ENCODE measurements at places on chromosomes 4 and X.

- no peak for DNase-seq
Observed at GRCh38 chrX:129233786-129234185, 289.5 kb downstream of the SMARCA1 start.

DNA sequence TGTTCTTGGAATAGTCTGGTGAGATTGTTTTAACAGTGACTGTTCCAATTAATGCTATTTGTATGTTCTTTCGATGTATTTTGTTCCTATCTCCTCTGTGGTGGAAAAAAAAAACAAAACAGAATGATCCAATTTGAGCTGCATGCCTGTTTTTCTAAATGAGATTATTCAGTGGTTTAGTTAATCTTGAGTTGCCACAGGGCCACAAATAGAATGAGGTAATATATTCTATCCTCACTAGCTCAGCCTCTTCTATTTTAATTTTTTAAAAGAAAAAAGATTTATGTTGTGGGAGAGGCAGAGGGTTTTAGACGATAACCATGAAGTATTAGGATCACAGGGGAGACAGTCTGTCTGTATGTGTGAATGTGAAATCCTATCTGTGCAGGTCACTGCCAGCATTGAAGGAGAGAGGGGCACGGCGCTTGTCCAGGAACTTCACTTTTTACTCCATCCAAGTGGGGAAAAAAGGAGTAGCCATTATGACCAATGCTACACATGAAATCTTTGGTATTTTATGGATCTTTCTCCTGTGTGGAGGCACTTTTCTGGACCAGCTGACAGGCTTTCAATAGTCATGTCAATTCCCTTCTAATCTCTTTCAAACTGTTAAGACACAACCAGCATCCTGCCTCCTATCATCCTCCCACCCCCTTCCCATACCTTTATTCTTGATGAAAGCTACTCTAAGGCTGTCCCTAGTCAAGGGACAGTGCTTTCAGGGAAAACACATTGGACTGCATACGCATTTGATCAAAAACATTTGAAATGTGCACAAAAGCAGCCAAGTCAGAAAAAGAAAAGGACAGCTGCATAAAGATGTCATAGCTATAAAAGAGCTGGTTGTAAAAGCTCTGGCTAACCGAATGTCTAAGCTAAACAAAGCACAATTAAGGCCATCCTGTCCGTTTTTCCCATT lies 1063.8 kb upstream of the INTU start:
- no peak for DNase-seq

- no peak for DNase-seq
Observed at GRCh38 chr4:78372355-78372988, 179.1 kb upstream of the ANXA3 start.

GRCh38 chrX:24396931-24397279 lies 36.5 kb downstream of the SUPT20HL1 start:
- DNase-seq: no peak

DNA sequence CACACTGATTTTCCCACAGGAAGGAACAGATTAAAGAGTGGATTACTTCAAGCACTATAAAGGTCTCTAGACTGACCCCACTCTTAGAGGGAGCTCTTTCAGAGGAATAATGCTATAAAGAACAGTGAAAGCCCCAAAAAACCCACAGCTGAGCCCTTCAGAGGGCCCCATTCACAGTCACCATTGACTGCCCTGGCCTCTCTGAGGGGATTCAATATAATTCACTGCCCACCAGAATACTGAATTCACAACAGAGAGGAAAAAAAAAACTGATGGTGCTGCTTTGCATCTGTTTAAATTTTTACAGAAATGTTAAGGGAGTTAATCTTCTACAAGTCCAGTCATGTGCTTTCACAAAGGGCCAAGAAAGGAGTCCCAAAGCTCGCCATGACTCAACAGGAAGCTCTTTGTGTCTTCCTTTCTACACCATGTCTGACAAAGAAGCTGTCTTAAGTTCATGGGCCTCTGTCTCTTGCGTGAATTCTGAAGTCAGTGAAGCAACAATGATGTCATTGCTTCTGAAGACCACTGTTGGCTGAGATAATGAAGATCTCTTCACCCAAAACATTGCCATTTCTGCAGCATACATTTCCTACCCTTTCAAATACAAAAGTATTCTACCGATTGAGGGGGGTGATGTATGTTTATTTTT lies 174.9 kb downstream of the ADAMTS3 start:
- no peak for DNase-seq

DNA sequence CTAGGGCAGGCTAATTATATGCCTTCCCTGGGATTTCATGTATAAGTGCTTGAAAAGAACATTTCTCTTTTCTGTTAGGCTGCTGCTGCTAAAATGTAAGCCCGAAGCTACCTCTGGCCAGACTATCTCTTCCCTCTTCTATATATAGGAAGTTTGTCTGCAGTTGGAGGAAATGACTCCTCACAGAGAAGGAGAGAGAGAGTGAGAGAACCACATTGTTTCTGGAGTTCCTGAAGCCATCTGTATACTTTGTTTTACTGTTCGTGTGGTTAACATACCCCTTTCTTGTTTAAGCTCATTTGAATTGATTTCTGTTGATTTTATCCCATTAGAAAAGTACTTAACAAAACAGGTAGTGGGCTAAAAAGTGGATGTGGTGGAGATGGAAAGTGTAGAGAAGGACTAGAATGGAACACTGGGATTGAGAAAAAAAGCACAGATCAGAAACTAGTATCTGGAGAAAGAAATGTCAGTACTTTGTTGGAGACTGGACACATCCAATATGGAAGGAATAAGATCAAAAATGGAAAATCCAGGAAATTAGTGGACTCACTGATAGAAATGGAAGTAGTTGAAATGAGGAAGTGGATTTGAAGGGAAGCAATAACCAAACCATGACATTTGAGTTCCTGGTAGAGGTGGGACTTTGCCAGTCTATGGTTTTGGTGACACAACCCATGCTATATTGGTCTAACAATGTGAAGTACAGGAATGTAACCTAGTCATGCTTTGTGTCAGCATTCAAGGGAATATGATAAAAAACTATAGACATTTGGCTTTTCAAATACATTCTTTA lies 112.6 kb downstream of the TMA16 start:
- DNase-seq: no peak

DNA sequence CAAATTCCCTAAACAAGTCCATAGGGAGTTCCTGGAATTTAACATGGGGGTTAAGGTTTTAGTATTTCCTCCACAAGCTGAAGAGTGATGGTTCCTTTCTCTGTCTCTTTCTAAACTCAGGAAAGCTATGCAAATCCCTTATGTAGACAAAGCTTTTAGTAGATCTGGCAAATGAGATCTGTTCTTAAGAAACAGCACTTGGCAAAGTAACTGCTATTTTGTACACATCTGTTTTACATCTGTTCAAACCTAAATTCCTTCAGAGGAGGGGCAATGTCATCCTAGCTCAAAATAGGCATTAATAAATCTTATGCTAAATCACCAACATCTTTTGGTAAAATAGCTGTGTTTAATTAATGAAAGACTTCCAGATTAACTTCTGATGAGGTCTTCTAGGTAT lies 137.8 kb upstream of the TBC1D9 start:
- no peak for DNase-seq

DNA sequence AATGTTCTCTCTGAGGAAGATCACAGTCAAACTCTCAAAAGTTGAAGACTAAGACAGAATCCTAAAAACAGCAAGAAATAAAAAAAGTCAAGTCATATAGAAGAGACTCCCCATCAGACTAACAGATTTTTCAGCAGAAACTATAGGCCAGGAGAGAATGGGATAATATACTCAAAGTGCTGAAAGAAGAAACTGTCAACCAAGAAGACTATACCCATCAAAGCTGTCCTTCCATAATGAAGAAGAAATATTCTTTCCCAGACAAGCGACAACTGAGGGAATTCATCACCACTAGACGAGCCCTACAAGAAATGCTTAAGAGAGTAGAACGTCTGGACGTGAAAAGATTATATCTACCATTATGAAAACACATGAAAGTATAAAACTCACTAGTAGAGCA lies 22.0 kb downstream of the TLR6 start:
- no peak for DNase-seq

- peak; percentile 44 for DNase-seq
Observed at GRCh38 chr4:104795264-104795939, 300.7 kb upstream of the CXXC4 start.

GRCh38 chr4:140839888-140840790 lies 84.0 kb upstream of the TBC1D9 start:
- DNase-seq: no peak

GRCh38 chr4:187010052-187010451 lies 286.4 kb upstream of the FAT1 start:
- DNase-seq: no peak

- DNase-seq: no peak
Observed at GRCh38 chr4:43360296-43360695, 467.8 kb downstream of the GRXCR1 start.

- no peak for DNase-seq
Observed at GRCh38 chr4:183871581-183871980, 33.5 kb upstream of the STOX2 start.

- no peak for DNase-seq
Observed at GRCh38 chr4:8607603-8608481, 15.3 kb downstream of the CPZ start.

- peak; percentile 21 for DNase-seq
Observed at GRCh38 chr4:16794816-16795445, 103.5 kb downstream of the LDB2 start.

- no peak for DNase-seq
Observed at GRCh38 chr4:177041356-177041755, 248.6 kb upstream of the VEGFC start.

DNA sequence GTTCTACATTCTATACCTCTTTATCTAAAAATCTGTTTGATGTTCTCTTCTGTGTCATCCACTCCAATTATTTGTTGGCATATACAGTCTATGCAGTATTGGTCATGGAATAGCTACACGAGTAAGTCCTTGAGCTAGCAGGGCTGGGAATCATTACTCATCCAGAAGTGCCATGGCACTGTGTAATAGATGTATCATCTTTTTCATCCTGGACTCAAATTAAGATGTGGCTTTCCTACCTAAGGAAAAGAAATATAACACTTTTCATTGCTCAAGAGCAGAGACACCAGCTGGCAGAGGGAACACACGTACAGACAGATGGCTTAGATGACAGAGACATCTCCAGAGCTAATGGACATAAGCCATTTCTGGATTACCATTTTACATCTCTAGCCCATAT lies 159.8 kb downstream of the FAM13A start:
- DNase-seq: no peak
